ENCODE measurements at places on chromosomes 7 and 10.

DNA sequence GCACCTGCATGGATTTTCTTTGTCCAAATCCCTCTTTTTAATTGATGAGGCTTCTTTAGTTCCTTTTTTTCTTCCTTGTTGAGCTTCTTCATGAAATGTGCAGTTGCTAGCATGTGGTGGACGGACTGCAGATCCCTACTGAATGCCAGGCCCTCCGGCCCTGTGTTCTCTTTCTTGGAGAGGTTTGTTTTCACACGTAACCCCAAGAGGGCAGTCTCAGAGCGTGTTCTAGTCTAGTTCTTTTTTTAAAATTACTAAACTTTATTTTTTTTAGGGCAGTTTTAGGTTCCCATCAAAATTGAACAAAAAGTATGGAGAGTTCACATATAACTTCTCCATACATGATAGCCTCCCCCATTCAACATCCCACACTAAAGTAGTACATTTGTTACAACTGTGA lies 190.0 kb downstream of the CFTR start:
- no peak for DNase-seq

- DNase-seq = no peak
These were observed 272.5 kb downstream of the NEBL start for GRCh38 chr10:20624642-20625041.

- no peak for DNase-seq
These were observed 98.0 kb downstream of the CTBP2 start for GRCh38 chr10:125062227-125062913.

GRCh38 chr10:30047924-30048531 lies 11.4 kb downstream of the JCAD start:
- DNase-seq = no peak

GRCh38 chr7:143237366-143237765 lies 15.5 kb downstream of the TAS2R40 start:
- DNase-seq = no peak

- DNase-seq = no peak
These were observed 6.3 kb upstream of the CTBP2 start for GRCh38 chr10:125166658-125167057.

DNA sequence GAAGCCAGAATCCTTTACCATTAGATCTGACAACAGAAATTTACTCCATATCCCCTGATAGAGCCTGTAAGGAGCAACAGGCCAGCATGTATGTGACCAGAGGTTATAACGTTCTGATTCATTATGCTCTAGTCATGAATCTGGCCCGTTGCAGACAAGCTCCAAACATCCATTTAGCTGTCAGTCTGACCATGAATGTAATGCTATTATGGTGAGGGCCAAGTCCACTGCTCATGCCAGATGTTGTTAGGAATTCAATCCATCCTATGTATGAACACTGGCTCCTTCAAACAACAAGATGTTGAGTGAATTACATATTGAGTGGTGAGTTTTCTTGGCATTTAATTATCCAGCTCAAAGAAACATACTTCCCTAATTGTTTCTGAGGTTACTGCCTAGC lies 610.1 kb upstream of the ANKRD30A start:
- DNase-seq = no peak

- DNase-seq = no peak
These were observed 23.2 kb upstream of the ZNF32 start for GRCh38 chr10:43671659-43672531.

DNA sequence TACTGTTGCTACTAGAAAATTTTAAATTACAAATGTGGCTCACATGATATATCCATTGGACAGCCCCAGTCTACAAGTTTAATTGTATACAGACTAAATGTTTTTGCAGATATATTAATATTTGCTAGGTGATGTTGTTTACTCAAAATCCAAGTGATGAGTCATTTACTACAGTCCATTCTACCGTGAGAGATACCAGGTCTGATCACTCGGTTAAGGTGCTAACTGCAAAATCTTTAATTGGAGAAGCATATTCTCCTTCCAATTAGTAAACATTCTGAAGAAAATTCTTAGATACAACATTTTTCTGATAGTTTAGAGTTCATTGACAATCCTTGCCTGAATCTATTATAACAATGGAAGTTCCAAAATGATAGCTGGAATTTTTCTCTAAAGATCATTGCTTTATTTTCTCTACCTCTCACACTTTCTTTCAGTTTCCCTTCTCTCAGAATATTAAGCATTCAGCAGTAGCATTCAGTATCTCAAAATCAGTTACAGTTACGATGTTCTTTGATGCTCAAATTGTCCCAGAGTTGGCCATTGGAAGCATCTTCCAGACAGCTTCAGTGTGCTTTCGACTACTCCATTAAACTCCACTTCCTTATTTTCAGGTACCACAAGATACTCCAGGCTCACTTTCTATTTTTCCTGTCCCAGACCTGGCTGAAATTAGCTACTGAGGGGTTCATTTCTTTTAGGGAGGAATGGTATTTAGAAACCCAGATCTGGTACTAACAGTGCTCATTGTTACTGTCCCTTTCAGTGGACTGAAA lies 2.3 kb downstream of the ABCB1 start:
- DNase-seq = no peak

DNA sequence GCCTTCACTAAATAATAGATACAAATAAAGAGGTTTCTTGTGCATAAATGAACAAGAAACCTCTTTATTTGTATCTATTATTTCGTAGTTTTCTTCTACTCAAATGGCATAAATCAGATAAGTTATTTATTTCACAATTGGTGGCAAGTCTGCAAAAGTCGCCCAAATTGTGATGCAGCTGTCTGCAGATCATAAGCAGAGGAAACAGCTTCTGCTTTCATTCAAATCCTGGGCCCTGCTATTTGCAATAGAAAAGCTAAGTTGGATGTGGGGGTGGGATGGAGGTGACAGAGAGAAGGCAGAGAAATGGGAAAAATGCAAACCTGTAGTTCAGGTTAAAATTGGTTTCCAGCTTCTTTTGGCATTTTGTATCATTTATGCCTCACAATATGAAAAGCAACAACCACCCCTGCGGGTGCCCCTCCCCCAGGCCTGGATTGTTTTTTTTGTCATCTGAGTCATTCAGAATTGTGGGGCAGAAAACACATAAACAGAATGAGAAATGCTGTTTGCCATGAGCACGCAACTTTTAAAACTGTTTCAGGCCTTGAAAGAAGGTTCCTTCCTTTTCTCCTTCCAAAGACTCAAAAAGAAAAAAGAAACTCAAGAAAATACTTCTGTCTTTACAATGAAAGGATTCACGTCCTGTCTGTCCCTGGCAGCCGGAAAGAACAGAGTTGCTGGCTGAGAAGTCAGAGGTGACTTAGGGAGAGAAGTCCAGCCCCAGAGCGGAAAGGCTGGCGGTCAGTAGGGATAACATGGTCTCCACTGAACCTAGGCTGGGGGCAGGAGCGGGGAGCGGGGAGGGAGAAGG lies 132.9 kb downstream of the BAMBI start:
- no peak for DNase-seq

DNA sequence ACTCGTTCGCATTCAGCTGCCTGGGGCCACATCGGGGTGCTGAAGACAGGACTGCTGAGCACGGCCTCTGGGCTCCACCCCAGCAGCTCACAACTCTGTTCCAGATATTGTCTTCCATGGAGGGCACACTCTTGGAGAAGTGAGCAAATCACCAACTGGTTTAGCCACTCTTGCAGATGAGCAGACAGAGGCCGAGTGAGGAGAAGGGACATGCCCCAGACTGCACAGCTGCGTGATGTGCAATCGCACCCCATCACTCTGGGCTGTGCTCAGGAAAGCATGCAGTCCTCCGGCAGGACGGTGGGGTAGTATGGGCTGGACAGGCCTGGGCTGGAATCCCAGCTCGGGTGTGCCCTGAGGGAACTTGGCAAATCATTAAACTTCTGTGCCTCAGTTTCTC lies 111.6 kb downstream of the FAM53B start:
- no peak for DNase-seq

GRCh38 chr7:119046068-119046467 lies 821.6 kb downstream of the ANKRD7 start:
- no peak for DNase-seq

GRCh38 chr7:152462995-152463708 lies 27.3 kb upstream of the KMT2C start:
- no peak for DNase-seq

Measured in T-helper 17 cell (primary cell).